Stimulated activated effector memory CD8-positive, alpha-beta T cell treated with anti-CD3 and anti-CD28 coated beads, Interleukin-12 subunit alpha, Interleukin-12 subunit beta, amount 100 ng/mL, for 72 hours (primary cell): ENCODE measurements at places on chromosomes 7 and 10.

DNA sequence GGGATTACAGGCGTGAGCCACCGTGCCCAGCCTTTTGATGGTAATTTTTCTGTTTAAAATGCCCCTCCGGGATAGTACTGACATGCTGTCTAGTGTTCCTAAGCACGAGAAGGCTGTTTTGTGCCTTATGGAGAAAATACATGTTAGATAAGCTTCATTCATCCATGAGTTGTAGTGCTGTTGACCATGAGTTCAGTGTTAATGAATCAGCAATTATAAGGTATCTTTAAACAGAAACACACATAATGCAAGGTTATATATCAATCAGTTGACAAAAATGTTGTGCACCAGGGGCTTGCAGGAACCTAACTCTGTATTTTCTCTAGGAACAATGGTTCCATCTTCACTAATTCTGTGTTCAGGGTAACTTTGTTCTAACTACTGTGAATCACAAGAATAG is 30.8 kb upstream of the HECW1 start:
- no peak for DNase-seq

DNA sequence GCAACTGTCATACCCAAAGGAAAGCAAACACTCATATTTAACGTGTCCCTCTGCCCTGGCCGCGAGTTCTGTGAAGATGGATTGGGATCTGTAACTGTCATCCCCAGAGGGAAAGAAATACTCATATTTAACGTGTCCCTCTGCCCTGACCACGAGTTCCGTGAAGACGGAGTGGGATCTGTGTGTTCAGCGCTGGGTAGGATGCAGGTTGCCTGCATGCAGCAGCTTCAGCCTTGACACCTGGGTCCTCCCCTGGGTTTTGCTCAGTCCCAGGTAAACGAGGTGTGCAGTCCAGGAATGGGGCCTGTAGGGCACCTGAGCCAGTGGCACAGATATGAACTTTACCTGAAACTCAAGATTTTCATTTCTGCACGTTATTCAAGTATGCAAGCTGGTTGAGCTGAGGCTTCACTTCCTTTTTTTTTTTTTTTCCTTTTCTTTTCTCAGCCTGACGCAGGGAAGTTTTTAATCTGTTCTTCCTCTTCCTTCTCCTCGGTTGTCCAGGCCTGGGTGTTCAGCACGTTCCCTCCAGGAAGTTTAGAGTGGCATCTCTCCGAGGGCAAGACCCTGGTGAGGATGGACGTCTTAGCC is 159.0 kb upstream of the SHH start:
- DNase-seq = no peak

GRCh38 chr7:37683246-37684120 is at the start of gene GPR141:
Gene GPR141 (plus strand): TSS chr7:37683766. CDS start chr7:37740394, 56,628 bp downstream.
- no peak for DNase-seq

- no peak for DNase-seq
Measured at GRCh38 chr10:12121673-12122072, 7.8 kb upstream of the SEC61A2 start.

- DNase-seq = no peak
Measured at GRCh38 chr10:33333260-33334101, 986 bp downstream of the NRP1 start.

- no peak for DNase-seq
Measured at GRCh38 chr10:51082857-51083256, 8.6 kb downstream of the PRKG1 start.

DNA sequence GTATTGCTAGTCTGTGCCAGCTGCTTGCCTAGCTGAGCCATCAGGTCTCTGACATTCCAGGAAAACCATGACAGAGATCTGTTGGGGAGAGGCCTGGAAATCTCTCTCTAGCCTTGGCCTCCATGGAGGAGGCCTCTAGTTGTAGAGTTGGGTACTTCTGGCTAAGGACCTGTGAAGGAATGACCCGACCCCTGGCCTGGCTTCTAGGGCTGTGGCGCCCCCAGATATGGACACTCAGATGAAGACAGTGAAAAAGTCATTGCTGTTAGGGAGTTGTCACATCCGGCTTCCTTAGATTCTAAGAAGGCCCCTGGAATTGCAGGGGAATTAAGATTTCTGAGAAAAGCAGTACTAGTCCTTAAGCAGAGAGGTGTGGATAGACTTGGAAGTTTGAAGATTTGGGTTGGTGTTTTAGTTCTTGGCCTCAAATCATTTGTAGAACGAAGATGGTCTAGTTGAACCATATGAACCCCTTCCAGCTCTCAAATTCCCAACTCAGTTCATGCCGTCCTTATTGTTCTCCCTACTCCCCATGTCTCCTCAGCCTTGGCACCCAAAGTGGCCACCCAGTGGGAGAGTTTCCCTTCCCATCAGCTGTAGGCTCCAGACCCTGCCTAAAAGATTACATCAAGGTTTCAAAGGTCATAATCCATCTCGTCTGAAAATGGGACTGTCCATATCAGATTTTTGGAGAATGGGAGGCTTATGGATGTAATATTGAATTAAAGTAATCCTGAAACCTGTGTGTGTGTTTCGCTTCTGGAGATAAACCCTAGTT is 7.0 kb downstream of the HHEX start:
- DNase-seq = no peak

DNA sequence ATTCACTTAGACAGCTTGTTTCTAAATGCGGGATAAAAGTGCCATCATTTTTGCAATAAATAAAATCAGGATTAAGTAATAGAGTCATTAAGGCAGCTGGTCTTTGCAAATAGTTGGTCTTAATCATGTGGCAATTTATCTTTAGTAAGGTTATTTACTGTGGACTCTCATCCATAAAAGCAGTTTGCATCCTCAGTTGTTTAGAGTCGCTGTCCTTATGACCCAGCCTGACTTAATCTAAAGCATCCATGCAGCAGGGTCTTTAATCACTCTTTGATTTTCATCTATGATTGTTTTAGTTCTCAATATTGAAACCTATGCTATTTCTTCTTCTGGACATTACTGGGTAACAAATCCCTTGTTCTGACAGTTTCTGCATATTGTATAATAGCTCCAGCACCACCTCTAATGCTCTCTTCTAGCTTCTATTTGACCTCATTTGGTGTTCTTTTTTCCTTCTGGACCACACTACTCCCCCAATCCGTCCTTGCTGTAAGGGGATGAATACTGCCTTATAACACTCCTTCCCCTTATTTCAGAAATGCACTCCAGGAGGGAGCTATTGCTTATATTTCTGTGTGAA is 95.0 kb downstream of the CD36 start:
- no peak for DNase-seq

- DNase-seq = no peak
Measured at GRCh38 chr7:3912291-3912690, 611.2 kb downstream of the SDK1 start.

- no peak for DNase-seq
Measured at GRCh38 chr10:57624066-57624465, 643.6 kb downstream of the IPMK start.

- DNase-seq = no peak
Measured at GRCh38 chr10:21976280-21976679, 27.2 kb downstream of the DNAJC1 start.

DNA sequence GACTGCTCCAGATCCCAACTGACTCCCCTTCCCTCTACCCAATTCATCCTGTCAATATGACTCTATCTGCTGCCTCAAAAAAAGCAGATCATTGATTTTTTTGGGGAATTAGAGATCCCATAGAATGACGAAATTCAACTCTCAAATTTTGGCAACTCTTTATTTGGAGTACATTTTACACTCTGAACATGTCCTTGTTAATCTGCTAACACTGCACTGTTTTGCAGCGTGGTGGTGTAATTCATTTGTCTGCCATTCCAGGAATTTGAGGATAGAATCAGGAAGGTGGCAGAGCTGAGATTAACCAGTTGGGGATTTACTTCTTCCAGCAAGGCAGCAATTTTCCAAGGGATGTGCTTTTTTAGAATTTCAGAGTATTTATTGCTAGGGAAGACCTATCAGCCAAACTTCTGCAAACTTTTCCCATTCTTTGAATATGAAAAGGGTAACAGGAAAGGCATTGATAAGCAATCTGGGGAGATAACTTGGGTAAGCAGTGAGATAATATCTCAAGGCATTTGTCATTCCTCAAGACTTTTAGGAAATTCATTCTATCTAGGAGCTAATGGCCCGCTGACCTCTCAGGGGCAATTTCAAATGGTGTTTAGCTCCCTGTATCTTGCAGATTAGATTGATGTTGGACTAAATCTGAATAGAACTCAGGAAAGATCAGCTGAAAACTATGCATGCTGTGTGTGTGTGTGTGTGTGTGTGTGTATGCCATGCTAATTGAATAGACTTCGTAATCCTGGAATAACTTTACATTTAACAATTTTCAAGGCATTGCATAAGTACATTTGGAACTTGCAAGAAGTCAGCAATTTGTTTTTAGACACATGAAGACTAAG is 9.7 kb downstream of the BAMBI start:
- DNase-seq = no peak

- DNase-seq = no peak
Measured at GRCh38 chr7:4739528-4739992, 35.9 kb upstream of the AP5Z1 start.

DNA sequence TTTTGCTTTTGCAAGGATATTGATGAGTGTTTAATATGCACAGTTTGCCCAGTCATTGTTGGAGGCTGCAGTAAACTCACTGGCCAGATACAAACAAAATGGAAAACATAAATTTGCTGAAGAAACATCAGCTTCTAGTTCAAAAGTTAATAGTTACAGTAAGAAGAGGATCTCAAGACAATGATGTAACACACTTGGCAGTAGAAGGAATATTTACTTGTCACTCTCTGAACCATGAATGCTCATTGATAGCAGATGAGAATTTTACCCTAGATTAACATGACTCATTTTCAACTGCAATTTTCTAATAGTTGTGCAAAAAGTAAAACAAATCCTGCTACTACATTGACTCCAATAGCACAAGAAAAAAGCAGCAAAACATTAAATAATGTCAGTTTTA is 47.7 kb downstream of the VWC2 start:
- no peak for DNase-seq

DNA sequence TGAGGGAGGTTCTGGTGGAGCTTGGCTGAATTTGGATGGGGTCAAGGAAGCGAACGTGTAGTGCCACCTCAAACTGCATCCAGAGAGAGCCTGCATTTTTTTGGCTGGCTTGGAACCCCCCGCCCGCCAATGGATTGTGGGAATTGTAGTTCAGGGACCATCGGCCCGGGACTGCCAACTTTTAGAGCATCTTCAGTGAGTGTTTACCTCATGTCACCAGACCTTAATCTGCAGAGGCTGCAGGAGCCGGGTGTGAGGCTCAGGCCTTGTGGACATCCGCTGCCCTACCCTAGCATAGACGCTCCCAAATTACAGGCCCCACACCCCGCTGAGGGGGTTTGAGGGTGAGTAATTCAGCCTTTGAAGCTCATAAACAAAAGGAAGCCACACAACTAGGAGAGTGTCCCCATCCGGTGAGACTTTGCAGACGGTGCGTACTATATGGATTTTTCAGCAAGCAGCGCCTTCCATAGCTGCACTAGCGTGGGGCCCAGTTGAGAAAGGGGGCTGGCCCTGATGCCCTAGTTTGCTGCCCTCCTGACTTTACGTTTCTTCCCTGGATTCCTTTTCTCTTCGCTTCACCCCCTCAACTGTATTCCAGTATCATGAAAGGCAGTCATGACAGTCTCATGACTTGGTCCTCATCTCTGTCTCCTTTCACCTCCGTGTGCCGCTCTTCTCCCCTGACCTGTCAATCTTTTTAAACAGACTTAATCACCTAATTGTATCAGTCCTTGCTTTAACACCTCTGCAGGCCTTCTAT is 717 bp downstream of the CNPY4 start:
- no peak for DNase-seq

DNA sequence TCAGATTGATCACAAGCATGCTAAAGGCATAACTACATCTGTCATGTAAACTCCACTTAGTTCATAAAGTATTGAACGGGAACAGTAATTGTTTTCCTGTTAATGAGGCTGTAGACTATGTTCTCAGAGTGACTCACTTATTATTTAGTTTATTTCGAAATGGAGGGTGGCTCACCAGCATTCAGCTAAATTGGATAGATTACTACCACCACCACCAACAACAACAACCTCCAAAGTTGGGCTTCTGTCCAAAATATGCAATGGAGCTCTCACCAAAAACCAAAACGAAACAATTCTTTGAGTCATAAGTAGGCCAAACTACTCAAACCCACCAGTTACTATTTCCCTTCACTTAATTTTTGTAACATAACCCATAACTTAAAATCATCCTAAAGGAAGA is 127.9 kb upstream of the NRBF2 start:
- no peak for DNase-seq

DNA sequence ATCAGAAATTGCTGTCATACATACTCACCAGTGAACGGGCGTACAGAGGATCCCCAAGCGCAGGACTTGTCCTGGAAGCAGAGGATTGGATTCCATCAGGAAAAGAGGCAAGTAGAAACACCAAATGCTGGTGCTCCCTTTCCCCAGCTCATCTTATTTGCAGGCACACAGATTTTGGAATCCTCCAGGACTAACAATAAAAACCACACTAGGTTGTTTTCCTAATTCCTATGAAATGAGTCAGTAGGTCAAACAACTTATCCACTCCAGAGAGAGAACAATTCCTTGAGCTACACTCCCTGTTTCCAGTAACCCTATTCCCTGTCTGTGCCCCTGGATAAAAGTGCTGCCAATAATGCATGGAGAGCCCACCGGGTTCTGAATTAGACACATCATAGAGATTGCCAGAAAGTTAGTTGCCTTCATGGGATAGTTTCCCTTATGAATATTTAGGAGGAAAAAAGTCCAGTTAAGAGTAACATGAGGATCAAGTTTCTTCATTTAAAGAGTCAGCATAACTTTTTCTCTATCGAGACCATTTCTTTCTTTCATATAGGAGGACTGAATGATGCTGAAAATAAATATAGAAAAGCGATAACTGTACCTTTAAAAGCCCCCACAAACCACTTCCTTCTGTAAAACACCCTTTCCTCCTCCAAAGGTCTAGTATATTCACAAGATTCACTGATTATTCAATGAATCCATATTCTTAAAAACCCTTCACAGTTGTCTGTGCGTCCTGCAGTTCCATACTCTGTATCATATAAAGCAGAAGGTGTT is 178.3 kb upstream of the KLF14 start:
- no peak for DNase-seq

DNA sequence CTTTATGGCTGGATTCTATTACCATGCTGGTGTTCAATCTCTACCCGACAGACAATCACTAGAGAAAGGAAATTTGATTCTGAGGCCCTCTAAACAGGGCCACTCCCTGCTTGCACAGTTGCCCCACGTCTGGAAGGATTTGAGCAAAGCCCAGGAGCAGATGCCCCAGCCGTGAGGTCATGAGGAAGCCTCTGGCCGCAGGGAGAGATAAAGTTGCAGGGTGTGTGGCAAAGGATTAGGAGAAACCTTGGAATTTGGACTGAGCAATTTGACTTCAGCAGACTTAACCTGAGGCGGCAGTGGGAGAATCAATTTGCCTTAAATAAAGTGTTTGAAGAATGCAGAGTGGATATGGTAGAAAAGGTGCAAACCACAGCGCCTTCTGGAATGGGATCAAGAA is 40.2 kb upstream of the KLF6 start:
- no peak for DNase-seq

GRCh38 chr10:103804871-103805270 is 50.5 kb downstream of the SH3PXD2A start:
- no peak for DNase-seq

DNA sequence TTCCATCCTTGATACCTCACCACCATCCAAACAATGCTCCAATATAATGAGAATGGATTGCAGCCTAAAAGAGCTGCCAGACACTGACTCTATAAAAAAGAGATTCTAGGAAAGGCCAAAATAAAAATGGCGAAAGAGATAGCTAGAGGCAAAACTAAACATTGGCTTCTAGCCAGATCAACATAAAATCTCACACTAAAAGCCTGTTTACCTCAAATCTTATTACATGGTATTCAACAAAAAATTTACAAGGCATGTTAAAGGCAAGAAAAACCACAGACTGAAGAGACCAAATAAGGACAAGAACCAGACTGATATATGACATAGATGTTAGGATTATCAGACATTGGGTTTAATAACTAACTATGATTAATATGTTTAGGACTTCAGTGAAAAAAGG is 1127.0 kb downstream of the DNAJB9 start:
- no peak for DNase-seq
